ENCODE measurements at places on chromosomes 12 and 14.
A peak's percentile ranks its signal among the peaks of the same experiment; 100 is the strongest.

GRCh38 chr12:63893170-63893569, 48.7 kb downstream of the SRGAP1 start:
- no peak for DNase-seq

DNA sequence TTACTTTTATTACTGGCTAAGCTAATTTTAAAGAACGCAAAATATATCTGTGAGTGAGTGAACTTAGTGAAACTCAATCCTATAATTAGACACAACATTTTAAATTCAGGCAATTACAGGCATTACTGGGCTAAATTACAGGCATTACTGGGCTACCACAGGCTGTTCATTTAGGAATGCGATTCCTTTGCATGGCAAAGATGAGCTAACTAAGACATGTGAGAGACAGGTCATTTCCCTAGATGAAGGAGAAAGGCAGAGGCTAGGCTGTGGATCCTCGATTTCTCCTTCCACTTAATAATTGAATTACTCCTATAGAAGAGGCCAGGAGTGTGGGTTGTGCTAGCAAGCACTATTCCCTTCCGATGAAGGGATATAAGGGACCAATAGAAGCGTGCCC, 429.4 kb upstream of the LMO3 start:
- DNase-seq = no peak

GRCh38 chr14:55605793-55606192, 25.8 kb downstream of the KTN1 start:
- DNase-seq = no peak

GRCh38 chr12:19189522-19189921, 60.0 kb downstream of the PLEKHA5 start:
- no peak for DNase-seq

DNA sequence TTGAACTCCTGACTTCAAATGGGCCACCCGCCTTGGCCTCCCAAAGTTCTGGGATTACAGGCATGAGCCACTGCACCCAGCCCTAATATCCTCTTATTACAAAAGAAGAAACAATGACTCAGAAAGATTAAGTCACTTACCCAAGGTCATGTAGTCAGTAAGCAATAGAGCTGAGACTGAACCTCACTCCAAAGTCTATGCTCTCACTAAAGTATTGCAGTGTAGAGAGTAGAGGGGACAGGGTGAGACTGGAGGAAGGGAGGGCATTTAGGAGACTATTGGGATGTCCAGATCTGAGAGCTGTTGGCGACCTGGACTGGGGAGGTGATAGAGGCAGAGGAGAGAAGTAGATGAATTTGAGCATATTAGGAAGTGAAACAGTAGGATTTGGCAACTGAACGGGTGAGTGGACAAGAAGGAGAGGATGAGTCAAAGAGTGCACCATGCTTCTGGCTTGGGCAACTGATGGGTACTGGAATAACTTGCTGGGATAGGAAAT, 11.8 kb downstream of the P2RX7 start:
- DNase-seq = no peak

DNA sequence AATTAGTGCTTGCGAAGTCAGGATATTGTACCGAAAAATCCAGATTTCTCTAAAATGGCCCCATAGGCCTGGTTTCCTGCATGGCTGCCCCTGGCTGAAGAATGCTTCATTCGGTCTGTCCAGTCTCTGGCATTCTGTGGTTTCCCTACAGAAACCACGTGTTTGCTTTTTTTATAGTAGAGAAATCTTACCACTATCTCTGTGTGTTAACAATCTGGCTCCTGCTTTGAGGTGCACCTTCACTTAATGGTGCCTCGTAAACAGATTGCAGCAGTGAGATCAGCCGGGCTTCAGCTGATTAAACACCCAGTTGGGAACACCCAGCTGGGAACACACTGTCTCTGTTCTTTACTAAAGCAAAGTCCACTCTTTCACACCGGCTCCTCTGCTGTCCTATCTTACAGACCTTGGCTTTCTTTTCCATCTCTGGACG, 6.7 kb upstream of the DNAAF2 start:
- DNase-seq = no peak

- DNase-seq = no peak
These were observed 423 bp downstream of the ALDH6A1 start for GRCh38 chr14:74083784-74084276.

DNA sequence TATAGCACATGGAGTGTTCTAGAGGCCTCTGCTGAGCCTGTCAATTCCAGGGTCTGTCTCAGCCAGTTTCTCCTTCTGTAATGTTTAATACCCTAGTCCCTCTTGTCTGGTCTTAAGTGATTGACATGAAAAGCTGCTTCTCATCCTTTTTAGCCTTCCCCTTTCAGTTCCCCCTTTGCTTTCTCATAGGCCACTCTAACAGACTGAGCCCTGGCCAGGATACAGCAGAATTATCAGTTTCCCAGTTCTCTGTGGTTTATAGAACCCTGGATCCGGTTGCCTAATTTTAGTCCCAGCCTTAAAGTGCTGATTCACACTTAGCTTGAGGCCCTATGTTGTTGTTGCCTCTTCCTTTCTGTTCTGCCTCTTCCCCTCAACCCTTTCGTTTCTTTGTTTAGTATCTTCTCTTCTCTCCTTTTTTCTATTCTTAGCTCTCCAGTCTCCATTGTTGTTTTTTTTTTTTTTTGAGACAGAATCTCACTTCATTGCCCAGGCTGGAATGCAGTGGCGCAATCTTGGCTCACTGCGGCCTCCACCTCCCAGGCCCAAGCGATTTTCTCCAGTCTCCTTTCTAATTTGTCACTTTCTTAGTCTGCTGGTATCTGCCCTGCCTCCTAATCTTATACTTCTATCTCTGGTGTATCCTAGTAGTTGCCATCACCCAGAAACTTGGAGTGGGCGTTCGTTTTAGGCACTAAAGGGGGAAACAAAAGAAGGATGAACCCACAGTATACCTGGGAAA, 2.9 kb upstream of the BIN2 start:
- peak; percentile 49 for DNase-seq

GRCh38 chr14:34232790-34233189, 229.2 kb downstream of the SPTSSA start:
- DNase-seq = no peak

DNA sequence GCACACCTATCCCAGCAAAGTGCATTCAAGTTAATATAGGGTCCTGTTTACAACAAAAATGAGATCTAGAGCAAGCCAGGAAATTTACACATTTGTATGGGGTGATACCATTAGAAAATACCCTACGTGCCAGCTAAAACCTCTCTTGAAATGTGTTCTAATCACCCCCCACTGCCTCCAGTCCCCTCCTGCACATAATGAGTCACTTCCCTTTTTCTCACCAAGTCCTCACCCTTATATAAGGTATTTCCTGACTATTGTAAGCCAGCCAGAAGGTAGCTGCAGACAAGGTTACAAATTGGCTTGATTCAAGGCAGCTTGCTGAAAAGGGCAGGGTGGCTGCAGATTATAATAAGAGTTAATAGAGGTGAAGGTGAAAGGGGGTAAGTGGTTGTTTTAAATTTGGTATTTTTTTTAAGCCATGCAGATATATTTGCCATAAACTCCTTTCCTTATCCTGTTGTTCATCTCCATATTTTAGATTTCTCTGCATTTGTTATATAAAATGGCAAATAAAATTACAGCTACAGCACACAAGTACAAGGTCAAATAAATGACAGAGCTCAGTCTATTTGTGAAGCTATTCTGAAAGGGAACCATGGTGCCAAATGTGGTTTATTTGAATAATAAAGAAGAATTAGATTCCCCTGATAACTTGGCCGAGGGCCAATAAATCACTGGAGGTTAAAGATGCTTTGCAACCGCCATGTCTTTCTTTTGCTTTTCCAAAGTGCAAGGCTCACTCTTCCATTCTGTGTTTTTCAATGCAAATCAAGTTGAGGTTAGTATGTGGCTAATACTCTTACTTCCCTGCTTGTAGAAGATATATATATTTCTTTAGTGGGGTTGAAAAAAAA, 385.9 kb downstream of the EGLN3 start:
- peak; percentile 11 for DNase-seq

DNA sequence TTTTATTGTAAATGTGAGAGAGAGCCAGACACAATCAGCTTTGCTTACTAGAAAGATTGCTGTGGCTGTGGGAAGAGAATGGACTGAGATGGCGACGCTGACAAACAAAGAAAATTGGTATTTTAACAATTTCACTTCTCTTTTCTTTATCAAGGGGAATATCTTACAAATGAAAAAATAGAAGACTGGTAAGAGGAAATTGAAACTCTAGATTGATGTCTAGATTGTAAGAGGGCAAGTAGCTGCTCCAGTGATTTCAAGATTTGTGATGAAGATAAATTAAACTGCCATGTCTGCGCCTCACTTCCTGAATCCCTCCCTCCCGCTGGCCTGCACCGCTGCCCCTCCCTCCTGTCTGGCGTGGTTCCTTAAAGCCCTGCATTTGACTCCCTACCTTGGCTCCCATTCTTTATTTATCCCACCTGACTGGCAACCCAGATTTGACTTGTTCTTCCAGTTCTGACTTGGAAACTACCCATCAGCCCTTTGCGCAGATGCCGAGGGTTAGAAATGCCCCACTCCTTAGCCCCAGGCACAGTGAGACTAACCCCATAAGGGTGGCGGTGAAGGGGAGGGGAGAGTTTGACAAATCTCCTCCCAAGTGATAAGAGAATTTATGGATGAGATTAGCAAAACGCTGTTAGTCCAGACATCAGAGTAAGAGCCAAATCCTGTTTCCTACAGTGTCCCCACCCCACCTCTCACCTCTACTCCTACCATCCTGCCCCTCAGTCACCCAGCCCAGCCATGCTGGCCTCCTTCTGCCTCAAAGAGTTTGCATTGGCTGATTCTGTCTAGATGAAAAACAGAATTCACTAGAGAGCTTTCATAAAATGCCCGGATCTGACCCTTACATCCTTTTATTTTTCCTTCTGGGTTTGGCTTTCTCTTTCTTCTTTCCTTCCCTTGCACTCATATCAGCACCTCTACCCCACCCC, 125.3 kb upstream of the ATF7IP start:
- no peak for DNase-seq

All from GM04503 (cell line).